ENCODE measurements at places on chromosomes 2 and 18. TPM values are rescaled to one million over a fixed set of nuclear protein-coding genes. Genes with fewer than 3 reads are reported as not detected.

LHCGR gene
- not detected for total RNA-seq

IFT172 gene
- 33.3 TPM for total RNA-seq

SKOR2 gene
- total RNA-seq, result not detected

- DNase-seq, result no peak
These were observed 108.7 kb downstream of the C18orf54 start for GRCh38 chr18:54466248-54467005.

DLGAP1 gene
- total RNA-seq, result not detected

DNA sequence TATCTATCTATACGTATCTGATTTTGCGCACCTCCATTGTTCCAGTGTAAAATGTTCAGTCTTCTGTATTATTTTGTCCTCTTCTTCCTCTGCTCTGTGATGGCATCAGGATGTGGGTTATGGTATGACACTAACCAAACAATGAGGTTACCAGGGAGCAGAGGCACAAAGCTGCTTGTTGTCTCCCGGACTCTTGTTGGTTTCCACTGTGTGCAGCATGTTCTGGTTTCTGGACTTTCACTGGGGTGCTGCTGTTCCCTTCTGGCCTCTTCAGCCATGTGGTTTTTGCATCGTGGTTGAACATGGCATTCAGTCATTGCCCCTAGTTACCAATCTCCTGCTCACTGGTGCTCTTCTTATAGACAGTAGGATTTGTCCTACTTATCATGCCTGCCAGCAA lies 665.9 kb downstream of the CBLN2 start:
- DNase-seq, result no peak

- no peak for DNase-seq
These were observed 145.4 kb downstream of the ARL6IP6 start for GRCh38 chr2:152863826-152864225.

- no peak for DNase-seq
These were observed 219.6 kb upstream of the EPAS1 start for GRCh38 chr2:46077522-46078107.

DNA sequence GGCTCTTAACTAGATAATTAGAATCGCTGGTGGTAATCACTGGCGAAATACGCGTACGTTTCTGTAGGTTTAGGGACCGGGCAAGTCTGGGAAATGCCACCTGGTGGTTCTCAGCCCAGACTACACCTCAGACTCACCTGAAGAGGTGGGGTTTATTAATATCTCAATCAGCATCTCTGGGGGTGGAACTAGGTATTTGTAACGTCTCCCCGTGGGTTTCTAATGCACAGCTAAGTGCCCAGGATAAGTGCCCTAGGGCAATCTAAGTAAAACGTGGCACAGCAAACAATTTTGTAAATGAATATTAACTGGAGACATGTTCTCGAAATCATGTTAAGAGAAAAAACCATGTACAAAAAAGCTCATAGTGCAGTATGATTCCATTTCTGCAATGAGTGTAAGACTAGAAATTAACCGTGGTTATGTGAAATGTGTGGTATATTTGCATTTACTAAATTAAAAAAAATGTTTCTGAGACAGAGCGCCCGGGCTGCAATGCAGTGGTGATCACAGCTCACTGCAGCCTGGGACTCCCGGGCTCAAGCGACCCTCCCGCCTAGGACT lies 760 bp upstream of the CNOT11 start:
- DNase-seq, result no peak

EML6 gene
- total RNA-seq, result 1.1 TPM

CRYGD gene
- total RNA-seq, result not detected

ASAP2 gene
- total RNA-seq, result 66.2 TPM

ZAP70 gene
- total RNA-seq, result under 0.01 TPM

GKN1 gene
- total RNA-seq, result 0.29 TPM

Measured in osteoblast (primary cell).